ENCODE measurements at places on chromosomes 7 and 10.

DNA sequence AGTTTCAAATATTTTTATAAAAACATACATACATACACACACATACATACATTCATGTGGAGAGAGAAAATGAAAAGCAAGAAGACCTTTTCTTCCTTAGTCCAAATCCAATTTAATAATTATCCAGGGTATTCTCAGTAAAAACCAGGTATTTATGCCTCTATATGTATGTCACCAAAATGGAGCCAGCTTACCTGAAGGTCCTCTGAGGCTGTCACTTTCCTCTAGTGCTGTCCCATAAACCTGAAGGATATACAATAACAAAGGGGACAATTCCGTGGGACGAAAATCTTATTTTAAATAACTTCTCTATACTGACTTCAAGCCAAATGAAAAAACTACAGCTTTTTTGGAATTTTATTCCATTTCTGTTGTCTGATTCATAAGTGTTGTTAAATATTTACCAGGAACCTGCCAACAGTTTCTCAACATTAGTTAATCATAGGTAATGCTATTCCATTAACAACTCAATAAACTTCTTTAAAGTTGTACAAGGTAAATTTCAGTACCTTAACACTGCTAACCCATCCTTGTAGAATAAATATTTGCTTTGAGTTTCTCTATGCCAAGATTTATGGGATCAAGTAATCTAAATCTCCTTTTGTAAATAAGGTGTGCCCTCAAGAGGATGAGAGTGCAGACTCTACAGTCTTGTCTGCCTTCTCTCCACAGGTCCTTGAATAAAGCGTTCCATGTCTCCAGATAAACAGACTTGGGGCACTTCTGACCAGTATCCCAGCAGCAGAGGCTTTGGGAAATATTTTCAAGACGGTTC is 260.3 kb downstream of the AHR start:
- no peak for DNase-seq

- DNase-seq: no peak
These were observed 13.5 kb downstream of the KCNH2 start for GRCh38 chr7:150964593-150965111.

GRCh38 chr10:88932539-88933256 is 19.9 kb downstream of the ACTA2 start:
- DNase-seq: peak; percentile 76

GRCh38 chr7:73978661-73979563 is 49.1 kb upstream of the ELN start:
- DNase-seq: no peak

DNA sequence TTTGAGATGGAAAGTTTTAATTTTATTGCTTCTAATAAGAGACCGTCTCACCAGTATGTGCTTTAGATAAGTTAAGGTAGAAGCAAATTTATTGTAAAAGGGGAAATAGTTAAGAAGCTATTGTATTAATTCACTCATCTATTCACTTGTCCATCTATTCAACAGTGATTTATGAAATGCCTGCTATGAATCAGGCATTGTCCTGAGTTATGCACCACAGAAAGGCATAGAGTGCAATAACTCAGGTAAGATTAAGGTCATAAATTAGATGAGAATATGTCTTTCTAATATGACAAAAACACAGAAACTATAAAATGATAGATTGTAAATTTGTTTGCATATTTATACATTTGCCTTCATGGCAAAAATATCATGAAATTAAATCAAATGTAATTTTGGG is 379.3 kb upstream of the PCDH15 start:
- DNase-seq: no peak

DNA sequence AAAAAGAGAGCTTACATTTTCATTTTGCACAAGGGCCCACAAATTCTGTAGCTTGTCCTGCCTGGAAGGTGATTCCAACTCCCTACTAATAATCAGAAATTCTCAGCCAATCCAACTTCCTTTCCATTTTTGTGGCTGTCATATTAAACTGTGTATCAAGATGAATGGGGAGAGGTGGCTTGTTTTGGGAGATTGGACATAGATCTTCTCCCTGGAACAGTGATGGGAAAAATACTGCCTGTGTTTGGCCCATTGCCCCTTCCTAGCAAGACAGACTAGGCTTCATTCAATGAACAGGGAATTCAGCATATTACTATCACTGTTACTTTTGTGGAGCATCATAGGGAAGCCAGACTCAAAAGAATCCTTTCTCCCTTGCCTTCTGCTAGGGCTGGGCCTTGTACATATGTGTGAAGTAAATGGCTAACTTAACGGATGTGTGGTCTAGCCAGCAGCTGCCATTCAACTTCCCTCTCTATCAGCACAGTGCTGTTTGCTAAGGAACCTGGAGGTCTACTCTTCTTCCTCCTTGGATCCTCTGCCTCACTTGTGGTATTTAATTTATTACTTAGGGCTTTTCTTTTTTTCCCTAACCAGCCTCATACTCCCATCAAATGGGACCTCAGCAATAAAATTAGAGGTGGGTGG is 326.0 kb downstream of the BICC1 start:
- no peak for DNase-seq

DNA sequence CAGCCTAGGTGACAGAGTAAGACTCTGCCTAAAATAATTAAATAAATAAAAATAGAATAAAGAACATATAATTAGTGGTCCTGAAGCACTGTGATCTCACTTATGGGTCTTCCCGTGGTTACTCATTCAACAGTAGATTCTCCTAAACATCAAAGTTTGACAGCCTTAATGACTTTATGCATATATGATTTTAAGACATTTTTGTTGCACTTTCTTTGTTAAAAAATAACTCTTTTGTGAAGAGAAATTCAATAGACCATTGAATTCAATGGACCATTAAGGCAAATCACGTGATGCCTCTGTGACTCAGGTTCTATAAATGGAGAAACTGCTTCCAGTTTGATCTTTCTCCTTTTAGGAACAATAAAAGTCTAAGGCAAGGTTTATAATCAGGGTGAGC is 59.6 kb downstream of the ATOH7 start:
- no peak for DNase-seq

DNA sequence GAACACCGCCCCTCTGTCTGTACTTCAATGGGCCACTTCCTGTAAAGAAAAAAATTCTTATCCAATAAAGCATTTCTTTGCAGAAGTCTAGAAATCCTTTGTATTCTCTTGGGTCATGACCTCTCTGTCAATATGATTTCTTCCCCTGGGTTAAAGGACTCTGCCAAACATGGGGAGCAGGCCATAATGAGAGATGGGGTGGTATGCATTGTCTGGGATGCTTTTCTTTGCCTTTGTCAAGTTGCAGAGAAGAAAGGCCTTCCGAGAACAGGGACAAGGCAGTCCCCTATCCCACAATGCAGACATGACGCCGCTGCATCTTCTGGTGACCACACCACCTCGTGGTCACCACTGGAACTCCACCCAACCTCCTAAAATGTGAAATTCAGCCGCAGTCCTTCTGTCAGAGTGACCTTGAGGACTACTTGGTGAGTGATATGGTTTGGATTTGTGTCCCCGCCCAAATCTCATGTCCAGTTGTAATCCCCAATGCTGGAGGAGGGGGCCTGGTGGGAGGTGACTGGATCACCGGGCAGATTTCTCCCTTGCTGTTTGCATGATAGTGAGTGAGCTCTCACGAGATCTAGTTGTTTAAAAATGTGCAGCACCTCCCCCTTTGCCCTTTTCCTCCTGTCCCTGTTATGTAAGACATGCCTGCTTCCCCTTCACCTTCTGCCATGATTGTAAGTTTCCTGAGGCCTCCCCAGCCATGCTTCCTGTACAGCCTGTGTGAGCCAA is 15.2 kb upstream of the FRMPD2 start:
- peak; percentile 86 for DNase-seq

- DNase-seq: no peak
These were observed 19.0 kb downstream of the NAPEPLD start for GRCh38 chr7:103129702-103130549.

GRCh38 chr10:1465418-1465911 is 271.9 kb downstream of the ADARB2 start:
- DNase-seq: no peak

GRCh38 chr10:26221541-26221940 is 5.0 kb downstream of the GAD2 start:
- no peak for DNase-seq

DNA sequence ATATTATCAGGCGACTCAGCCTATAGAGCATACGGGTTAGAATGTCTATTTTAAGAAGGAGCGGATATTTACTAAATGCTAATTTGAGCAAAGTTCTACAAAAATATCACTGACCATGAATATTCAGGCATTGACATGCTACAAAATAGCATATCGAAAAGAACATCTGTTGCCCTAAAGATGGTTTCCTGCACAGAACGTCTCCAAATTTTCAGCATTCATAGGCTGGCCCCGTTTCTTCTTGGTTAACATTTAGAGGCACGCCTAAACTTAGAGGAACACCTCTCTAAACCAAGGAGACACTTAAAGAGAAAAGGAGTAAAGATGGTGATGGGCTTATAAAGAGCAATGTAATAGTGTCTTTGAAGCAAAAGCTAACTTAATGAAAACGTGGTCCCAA is 1.3 kb upstream of the MINPP1 start:
- DNase-seq: no peak

DNA sequence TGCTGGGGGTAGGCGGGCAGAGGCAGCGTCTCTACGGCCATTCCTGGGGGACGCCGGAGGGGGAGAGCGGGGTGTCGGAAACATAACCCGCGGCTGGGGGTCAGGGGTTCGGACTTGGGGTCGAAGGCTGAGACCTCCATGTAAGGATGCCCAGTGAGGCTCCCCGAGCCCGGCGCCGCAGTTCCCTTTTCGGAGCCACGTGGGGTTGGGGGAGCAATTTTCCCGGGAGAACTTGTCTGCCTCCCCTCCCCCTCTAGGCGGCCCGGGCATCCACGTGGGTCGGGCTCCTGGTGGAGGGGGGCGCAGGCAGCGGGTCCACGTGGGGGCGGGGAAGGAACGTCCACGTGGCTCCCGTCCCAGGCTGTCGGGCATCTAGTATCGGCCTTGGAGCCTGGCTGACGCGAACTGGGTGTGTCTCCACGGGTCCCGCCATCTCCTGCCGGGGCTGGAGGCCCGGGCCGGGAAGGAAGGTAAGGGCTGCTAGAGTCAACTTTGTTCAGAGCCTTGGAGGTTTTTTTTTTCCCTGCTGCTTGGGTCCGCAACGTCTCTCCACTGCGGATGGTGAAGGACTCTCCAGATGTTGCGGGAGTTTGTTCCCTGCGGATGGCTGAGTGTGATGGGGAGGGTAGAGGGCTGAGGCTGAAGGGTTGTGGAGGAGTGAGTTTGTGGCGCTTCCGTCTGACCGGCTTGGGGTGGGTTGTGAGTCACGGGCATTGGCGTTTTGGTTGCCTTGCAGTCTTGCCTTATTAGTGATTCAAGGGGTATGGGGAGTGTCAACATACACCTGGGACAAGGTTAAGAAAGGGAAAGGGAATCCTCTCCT is 744 bp downstream of the PPRC1 start:
- no peak for DNase-seq

DNA sequence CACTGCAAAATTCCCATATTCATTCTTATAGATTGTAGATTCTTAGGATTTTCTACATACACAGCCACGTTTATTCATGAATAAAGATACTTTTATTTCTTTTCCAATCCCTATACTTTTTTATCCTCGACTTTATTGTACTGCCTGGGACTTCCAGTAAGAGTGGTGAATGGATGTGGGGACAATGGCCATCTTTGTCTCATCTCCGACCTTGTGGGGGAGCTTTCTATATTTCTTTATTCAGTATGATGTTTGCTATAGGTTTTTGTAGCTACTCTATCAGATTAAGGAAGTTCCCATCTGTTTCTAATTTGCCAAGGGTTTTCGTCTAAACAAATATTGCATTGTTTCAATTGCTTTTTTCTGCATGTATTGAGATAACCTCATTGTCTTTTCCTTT is 184.3 kb downstream of the FOXP2 start:
- DNase-seq: no peak

DNA sequence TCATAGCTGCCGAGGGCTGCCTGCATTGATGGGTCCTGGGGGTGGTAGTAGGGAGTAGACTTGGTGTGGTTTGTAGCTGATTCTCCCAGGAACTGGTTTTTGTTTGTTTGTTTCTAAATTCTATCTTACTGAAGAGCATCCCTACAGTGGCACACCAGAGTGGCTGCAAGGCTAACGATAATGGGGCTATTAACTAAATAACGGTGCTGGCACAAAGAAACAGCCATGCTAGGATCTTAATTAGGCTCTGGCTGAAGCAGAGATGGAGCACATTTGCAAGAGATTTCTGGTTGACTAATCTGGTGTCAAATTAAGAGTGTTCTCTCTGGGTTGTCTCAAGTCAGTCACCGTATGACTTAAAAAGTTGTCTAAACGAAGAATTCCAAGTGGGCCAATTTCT is 590.0 kb downstream of the NRG3 start:
- DNase-seq: peak; percentile 39

GRCh38 chr10:95745501-95745900 is 10.5 kb upstream of the ENTPD1 start:
- no peak for DNase-seq

GRCh38 chr7:42494736-42495135 is 257.7 kb upstream of the GLI3 start:
- DNase-seq: no peak

DNA sequence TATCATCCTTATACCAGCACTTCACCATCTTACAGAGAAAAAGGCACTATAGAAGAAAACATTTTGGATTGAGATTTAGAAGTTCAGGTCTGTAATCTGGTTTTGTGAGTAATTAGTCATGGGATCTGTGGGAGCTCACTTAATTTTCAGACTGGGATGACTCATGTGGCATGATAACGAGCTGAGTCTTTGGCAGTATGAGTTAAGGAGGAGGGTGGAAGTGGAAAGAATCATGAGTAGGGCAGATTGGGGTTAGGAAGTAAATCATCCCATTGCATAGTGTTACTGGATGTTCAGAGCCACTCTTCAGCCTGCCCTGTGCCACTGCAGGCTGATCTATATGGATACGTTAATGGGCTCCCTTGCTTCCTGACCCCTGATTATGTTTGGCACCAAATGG is 64.9 kb downstream of the ZNF92 start:
- no peak for DNase-seq

DNA sequence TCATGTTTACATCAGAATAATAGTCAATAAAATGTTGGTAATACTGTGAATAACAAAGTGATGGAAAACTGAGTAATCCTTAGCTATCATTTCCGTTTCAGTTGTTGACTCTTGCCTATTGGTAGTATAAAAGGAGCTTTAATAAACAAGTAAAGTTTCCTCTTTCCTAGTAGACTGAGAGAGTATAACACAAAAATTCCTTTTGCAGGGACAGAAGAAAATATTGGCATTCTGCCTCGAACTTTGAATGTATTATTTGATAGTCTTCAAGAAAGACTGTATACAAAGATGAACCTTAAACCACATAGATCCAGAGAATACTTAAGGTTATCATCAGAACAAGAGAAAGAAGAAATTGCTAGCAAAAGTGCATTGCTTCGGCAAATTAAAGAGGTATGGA is 9.4 kb downstream of the KIF20B start:
- no peak for DNase-seq

All from retina (tissue), 1 donor.